ENCODE measurements at places on chromosomes 1 and 21.

GRCh38 chr1:27176323-27176722 lies 21.4 kb upstream of the SLC9A1 start:
- no peak for DNase-seq

- DNase-seq, result no peak
These were observed 12.5 kb downstream of the CDC7 start for GRCh38 chr1:91513160-91513559.

GRCh38 chr1:44616991-44617702 lies 57.1 kb downstream of the TMEM53 start:
- no peak for DNase-seq

GRCh38 chr1:89037186-89037585 lies 14.5 kb upstream of the GBP3 start:
- DNase-seq, result no peak

- no peak for DNase-seq
These were observed 139.1 kb downstream of the PLA2G4A start for GRCh38 chr1:186967656-186968394.

DNA sequence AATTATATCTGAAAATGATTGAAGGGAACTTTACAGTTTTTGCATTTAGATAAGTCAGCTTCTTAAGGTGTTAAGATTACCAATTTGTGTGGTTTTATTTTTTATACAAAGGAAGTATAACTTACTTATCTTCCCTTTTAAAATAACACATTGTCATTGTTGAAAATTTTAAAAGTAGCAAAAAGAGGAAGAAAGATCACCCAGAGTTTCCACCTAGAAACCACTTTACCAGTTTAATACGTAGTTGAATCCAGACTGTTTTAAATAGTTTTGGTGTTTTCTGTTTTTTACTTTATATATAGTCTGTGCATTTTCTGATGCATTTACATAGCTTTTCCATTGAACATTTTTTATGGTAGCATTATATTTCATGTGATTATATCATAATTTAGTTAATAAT lies 6.1 kb downstream of the CCDC18 start:
- DNase-seq, result peak; percentile 77

GRCh38 chr1:200174525-200175295 lies 147.2 kb downstream of the NR5A2 start:
- DNase-seq, result no peak

DNA sequence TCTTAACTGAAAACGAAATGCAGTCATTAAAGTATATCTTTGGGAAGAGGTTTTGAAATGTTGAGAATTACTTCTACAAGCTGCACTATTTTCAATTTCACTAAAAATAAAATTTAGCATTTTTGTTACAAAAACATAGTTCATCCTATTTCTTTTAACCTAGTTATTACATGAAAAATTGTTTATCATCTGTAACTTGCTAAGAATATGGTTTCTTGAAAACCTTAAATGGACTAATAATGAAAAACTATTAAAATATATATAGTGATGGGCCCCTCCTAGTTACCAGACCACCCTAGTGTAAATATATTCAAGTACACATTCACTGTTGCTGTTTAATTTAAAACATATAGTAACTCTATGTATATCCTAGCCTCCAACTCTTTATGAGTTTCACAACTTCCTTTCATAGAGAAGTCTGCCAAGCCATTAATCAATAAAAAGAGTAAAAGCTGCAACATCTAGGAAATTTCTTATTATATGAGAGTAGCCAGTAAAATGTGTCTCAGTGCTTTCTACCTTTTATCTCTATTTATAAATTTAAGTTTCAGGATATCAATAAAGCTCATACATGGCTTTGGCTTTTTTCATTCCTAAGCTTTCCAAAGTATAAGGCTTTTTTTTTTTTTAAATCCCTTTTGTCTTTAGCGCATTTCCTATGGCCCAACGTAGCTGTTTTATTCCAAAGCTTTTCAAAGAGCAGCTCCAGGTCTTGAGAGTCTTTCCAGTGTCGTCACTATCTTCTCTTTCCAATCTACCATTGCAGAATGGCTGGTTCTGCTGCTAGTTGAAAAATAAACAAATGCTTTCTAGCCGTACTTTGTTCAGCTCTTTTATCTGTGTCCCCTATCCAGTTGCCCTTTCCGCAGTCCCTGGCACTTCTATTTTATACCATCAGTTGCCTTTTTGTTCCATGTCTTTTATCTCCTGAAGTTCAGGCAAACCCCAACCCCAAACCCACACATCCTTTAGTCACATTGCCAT lies 6.5 kb downstream of the IRF2BP2 start:
- DNase-seq, result peak; percentile 29

DNA sequence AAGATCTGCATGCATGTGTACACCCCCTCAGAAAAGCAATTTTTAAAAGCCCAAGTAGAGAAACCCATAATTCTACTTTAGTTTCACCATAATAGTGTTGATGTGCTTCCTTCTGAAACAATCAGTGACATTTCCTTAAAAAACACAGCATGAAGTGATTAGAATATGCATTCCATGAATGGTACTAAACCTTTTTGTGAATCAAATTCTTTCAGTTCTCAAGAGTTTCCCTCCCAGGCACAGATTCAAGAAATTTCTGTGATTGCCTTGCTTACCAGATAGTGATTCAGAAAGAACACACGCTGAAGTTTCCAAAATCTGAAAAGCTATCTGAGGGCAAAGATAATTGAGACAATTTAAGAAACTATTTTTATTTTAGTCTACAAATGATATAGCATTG lies 136.4 kb upstream of the ADGRL2 start:
- DNase-seq, result no peak

- DNase-seq, result peak; percentile 70
These were observed 7.3 kb upstream of the DEDD start for GRCh38 chr1:161139766-161140165.

GRCh38 chr1:80367058-80367457 lies 1360.5 kb upstream of the ADGRL4 start:
- no peak for DNase-seq

GRCh38 chr1:3858231-3858981 lies 1.1 kb downstream of the DFFB start:
- no peak for DNase-seq

- no peak for DNase-seq
These were observed 68.5 kb upstream of the GADD45A start for GRCh38 chr1:67616394-67616985.

DNA sequence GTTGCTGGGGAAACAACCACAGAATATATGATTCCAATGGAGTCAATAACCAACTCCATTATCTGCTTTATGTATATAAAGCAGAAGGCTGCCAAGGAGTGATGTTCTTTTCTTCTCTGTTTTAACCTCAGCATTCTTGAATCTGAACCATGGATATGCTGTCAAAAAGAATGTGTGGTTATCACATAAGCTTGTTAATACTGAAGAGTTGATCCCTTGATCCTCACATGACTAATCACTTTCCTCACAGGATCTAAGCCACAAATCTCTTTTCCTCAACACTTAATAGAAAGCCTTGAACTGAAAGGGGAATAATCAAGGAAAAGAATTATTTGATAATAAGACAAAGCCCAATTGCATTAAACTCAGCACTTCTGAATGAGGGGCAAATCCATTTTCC lies 271.3 kb upstream of the KIAA0040 start:
- no peak for DNase-seq

DNA sequence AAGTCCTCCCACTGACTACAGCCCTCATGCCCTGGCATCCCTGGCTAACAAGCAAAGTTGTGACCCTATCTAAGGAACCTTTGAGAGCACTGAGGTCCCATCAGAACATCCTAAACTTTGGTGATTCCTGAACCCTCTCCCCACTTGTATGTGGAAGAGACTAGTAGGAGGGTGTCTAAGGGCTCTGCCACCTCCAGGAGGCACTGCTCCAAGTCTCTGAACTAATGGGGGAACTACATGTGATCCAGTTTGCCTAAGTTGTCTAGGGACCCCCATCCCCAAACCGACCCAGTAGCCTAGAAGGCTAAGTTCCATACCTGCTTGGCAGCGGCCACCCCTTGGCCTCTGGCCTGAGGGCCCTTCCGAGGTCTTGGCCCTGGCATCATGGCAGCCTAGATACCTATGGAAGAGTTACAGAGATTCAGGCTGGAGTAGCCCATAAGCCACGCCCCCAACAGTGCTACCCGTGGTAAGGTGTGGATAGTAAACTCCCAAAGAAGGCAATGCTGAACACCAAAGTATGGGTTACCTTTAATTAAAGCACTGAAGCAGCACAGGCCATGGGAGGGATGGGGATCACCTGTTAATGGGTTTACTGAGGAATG lies 1.7 kb downstream of the CC2D1B start:
- no peak for DNase-seq

DNA sequence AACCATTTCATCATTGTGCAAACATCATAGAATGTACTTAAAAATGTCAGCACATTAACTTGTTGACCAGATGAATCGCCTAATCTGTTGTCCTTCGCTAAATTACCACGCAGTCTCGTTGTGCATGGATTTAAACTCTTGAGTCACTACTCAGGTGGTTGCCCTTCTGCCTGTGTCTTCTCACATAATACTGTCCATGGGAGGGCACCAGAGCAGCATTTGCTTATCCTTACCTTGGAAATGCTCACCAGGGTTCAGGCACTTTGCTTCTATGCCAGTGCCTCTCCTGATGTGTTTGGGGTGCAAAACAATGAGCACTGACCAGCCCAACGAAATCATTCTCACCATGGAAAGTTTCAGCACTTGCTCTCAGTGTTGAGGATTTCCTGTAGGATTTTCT lies 559.9 kb downstream of the RWDD3 start:
- DNase-seq, result no peak

GRCh38 chr1:26003756-26004155 lies 5.9 kb upstream of the PAFAH2 start:
- no peak for DNase-seq

GRCh38 chr1:232886271-232886670 lies 64.1 kb upstream of the NTPCR start:
- DNase-seq, result no peak

GRCh38 chr1:27397749-27398148 lies 5.3 kb downstream of the GPR3 start:
- DNase-seq, result no peak

DNA sequence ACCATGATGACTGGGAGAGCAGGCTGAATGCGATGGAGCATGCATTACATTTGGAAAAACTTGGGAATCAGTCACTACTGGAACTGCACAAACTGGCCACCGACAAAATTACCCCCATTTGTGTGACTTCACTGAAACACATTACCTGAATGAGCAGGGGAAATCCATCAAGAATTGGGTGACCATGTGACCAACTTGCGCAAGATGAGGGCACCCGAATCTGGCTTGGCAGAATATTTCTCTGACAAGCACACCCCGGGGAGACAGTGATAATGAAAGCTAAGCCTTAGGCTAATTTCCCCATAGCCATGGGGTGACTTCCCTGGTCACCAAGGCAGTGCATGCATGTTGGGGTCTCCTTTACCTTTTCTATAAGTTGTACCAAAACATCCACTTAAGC lies 9.1 kb downstream of the SNIP1 start:
- DNase-seq, result no peak

- DNase-seq, result peak; percentile 4
These were observed 117.1 kb upstream of the CSF3R start for GRCh38 chr1:36599828-36600227.

Measured in AML-193 (cell line).